ENCODE measurements at places on chromosomes 5 and 9.

DNA sequence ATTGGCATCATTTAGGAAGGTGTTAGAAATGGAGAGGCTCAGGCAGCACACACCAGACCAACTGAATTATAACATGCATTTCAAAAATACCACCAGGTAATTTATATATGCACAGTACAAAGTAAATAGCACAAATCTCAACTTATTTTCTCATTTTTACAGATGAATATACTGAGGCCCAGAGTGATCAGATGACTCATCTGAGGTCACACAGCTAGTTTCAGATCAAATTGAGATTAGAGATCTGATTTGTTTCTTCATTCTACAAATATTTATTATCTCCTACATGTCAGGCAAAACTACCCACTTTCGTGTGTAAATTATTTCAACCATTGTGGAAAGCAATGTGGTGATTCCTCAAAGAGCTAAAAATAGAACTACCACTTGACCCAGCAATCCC, 507.1 kb downstream of the TLE4 start:
- no peak for DNase-seq

DNA sequence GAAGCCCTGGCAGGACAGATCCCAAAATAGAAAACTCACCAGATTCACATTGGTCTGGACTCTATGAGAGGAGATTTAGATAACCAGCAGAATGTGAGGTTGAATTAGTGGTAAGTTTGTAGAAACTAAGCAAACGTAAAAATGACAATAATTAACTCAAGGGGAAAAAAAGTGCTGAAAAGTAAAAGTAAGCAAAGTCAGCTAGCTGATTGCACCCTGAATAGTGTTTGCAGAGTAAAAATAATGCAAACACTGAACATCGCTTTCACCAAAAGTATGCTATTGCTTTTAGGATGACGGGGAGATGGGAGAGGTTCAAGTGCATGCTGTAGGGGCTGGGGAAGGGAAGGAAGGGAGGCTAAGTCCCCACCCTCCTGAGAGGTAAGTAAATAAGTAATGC, 92.5 kb upstream of the RARS1 start:
- no peak for DNase-seq

- no peak for DNase-seq
Observed at GRCh38 chr9:136220017-136220729, 15.2 kb upstream of the LHX3 start.

DNA sequence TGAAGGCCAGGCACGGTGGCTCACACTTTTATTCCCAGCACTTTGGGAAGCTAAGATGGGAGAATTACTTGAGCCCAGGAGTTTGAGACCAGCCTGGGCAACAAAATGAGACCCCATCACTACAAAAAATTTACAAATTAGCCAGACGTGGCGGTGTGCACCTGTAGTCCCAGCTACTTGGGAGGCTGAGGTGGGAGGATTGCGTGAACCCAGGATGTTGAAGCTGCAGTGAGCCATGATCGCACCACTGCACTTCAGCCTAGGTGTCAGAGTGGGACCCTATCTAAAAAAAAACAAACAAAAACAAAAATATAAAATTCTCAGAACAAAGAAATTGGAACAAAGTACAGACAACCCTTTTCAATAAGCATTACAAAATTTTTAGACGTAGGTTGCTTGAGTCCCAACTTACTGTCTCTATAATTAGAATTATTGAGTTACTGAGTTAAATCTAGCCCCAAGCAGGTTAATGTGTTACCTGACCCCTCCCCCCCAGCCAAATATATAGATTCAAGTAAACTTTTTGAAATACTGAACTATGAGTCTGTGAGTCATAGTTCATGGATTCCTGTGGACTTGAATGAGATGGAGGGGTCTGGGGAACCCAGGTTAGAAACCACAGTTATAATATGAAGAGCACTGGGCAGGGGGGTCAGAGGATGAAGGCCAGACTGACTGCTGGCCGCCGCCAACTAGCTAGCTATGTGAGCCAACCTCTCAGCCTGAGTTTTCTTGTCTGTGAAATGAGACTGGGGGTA, 173.1 kb downstream of the AOPEP start:
- DNase-seq, result no peak

GRCh38 chr9:129343424-129344375, 165.6 kb upstream of the IER5L start:
- DNase-seq, result no peak

DNA sequence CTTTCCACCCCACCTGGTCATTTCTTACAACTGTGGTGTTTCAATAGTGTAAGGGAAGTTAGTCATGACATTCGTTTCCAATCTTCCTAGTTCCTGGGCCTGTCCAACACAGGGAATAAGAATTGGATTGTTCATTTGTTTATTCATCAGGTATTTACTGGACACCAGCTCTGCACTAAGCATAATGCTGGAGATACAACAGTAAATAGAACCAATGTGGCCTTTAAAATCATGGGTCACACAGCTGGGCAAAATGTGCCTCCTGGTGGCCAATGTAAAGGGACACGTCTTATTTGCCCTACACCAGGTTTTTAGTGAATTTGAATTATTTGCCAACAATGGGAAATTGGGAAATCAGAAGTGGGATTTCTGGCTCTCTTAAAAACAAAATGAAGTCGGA, 10.4 kb downstream of the ABLIM3 start:
- DNase-seq, result no peak

Measured in osteoblast (primary cell).